ENCODE measurements at places on chromosomes 11 and 22.

- DNase-seq: no peak
These were observed 7.6 kb downstream of the MAML2 start for GRCh38 chr11:96335388-96335787.

DNA sequence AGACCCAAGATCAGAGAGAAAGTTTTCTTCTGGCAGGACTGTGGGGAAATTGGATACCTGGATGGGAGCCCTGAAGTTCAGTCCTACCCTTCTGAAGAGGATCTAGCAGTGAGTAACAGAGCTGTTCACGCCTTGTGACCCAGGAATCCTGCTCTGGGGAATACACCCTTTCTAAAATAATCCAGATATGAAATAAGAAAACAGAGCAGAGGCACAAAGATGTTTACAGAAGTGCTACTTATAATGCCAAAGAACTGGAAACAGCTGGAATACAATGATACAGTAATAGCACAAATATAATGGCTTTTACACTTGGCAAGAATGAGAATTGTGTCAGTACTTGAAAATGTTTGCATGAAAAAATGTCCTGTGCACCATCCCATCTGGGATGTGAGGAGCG, 304.0 kb upstream of the NARS2 start:
- no peak for DNase-seq

DNA sequence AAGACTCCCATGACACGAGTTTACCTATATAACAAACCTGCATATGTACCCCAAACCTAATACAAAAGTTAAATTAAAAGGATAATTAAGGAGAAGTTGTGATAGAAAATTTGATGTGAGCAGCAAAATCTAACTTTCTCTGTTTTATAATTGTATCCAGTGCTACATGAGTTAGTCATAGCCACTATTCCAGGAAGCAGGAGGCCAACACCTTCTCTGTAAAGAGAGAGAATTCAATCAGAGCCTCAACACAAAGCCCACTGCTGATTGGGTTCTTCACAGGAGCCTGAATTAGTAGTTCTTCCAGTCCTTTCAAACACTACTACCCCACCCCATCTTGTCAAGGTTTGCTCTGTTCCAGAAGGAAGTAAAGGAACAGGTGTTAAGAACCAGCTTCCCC, 84.2 kb downstream of the BLID start:
- DNase-seq: no peak

- DNase-seq: peak; percentile 78
These were observed 82.3 kb downstream of the RCN1 start for GRCh38 chr11:32172848-32173834.

DNA sequence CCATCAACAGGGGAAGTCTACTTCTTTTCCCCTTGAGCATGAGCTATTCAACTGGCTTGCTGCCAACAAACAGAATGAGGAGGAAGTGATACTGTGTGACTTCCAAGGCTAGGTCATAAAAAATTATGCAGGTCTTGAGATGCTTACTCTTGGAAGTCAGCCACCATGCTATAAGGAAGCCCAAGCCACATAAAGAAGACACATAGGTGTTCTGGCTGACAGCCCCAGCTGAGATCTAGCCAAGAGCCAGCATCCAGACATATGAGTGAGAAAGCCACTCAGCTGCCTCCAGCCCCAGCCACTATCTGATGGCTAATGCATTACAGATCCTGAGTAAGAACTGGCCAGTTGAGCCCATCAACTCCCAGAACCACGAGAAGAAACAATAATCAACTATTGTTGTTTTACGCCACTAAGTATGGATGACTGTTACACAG, 31.0 kb upstream of the PPP2R1B start:
- DNase-seq: no peak

- DNase-seq: no peak
These were observed 14.6 kb downstream of the PARVG start for GRCh38 chr22:44195189-44195871.

- peak; percentile 76 for DNase-seq
These were observed 1.2 kb upstream of the RASGRP2 start for GRCh38 chr11:64745189-64745520.
